ENCODE measurements at places on chromosomes 7 and 10. TPM values are rescaled to one million over a fixed set of nuclear protein-coding genes. Genes with fewer than 3 reads are reported as not detected.

- H3K36me3 ChIP-seq: no peaks in the 10 kb centered on the region
- H3K4me1 ChIP-seq: peaks cover 36% of the 10 kb centered on the region
- peaks cover 12% of the 10 kb centered on the region for H3K27me3 ChIP-seq
- peak overlapping the region; percentile 61 for H3K27ac ChIP-seq
- H3K4me3 ChIP-seq: peak overlapping the region; percentile 95
Measured at GRCh38 chr7:131111081-131111576, 216.5 kb upstream of the MKLN1 start.

DNA sequence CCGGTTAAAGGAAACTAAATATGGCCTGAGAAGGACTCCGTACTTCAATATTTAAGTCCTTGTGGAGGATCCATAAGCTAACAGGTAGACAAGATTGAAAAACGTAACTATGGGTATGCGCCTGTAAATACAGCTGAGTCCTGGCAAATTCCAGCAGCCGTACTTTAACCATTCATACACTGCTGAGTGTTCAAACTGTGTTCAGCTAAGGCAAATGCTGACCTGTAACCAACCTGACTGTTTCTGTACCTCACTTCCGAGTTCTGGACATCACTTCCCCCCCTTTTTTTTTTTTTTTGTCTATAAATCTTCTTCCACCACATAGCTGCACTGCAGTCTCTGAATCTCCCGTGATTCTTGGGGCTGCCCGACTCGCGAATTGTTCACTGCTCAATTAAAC lies 69.1 kb downstream of the SRPK2 start:
- H3K4me3 ChIP-seq: no peak overlapping the region
- H3K36me3 ChIP-seq: no peaks in the 10 kb centered on the region
- H3K4me1 ChIP-seq: peaks cover 15% of the 10 kb centered on the region
- H3K27me3 ChIP-seq: no peaks in the 10 kb centered on the region
- no peak for DNase-seq

LIPM gene
- not detected for total RNA-seq

GRCh38 chr10:121975295-121976086 lies 474 bp upstream of the NSMCE4A start:
- H3K4me3 ChIP-seq: peak overlapping the region; percentile 56
- 0 out of 2 replicates have a peak overlapping the region, but pooled peaks have one; percentile 32 for H3K27ac ChIP-seq
- no peak for DNase-seq
- peaks cover 9% of the 10 kb centered on the region for H3K4me1 ChIP-seq
- peaks cover 39% of the 10 kb centered on the region for H3K36me3 ChIP-seq
- peaks cover 2% of the 10 kb centered on the region for H3K27me3 ChIP-seq

GRCh38 chr7:8152489-8153192 lies 109.3 kb downstream of the ICA1 start:
- no peak for DNase-seq
- H3K36me3 ChIP-seq: peaks cover 19% of the 10 kb centered on the region
- no peak overlapping the region for H3K27ac ChIP-seq
- no peaks in the 10 kb centered on the region for H3K27me3 ChIP-seq

GRCh38 chr10:90197766-90198165 lies 496.4 kb downstream of the KIF20B start:
- H3K27ac ChIP-seq: no peak overlapping the region
- no peaks in the 10 kb centered on the region for H3K27me3 ChIP-seq
- no peak for DNase-seq
- no peaks in the 10 kb centered on the region for H3K4me1 ChIP-seq
- no peak overlapping the region for H3K4me3 ChIP-seq
- no peaks in the 10 kb centered on the region for H3K36me3 ChIP-seq

DNA sequence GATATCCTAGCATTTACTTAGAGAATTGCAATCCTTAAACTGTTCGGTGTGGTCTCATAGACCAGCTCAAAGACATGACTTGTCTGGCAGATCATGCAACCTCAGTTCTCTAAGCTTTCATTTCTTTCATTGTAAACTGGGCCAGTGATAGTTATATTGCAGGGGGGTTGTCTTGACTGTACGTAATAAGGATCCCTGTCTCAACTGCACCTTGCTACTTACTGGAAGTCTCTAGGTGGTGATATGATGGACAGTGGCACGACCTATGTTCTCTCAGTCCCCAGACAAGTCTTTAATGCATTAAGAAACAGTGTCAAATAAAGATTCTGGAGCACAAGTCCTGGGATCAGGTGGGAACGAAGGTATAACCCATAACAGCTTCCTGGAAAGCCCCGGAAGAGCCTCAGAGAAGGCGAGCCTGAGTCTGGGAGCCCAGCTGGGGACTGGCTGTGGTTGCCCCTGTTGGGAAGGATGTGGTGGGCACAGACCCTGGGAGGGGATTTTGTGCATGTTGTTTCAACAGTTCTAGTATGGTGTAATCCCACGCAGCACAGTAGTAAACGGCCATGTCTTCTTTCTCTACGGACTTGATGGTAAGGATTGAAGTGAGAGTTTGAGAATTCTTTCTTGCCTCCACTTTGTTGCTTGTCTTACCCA lies 26.0 kb upstream of the TARP start:
- 0 out of 2 replicates have a peak, but pooled peaks cover 6% of the 10 kb centered on the region for H3K4me1 ChIP-seq
- DNase-seq: no peak
- H3K36me3 ChIP-seq: no peaks in the 10 kb centered on the region

DNA sequence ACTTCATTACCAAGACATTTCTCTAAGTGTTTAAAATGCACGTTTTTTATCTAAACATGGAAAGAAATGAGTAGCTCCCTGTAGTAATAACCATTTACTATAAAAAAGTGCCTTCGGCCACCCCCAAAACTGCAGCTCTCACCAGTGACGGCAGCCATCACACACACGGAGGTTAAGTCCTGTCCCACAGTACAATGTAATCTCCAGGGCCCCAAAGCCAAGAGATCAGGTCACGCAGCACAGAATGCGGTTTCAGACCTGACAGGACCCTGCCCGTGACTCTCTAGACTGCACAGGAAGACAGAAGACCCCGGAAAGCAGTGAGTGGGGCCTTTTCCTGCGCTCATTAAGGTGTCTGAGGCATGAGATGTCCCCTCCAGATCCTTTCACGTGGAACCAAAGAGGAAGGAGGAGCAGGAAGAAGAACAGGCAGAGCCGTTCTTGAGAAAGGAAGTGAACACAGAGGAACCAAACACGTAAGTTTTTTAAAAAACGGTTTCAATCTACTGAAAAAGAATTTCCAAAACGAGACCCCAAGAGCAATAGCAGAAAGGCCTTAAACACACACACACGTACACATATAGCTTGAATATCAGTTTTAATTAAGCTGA lies 125.7 kb downstream of the ZMYND11 start:
- H3K4me3 ChIP-seq: no peak overlapping the region
- H3K36me3 ChIP-seq: no peaks in the 10 kb centered on the region
- H3K27me3 ChIP-seq: no peaks in the 10 kb centered on the region

DNA sequence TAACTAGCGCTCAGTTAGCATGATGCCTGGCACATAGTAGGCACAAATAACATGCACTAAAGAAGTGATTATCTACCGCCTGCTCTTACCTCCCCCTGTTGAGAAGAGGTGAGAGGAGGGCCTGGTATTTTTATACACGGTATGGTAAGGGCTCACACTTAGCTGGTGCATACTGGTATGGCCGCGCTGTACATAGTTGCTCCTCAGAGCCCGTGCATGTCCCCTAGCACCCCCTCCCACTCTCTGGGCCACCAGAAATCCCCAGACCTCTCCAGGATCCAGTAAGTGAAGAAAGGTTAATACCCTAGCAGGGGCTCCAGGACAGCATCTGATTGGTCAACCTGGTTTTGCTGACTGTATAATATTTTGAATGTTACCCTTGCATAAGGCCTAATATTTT lies 121.4 kb downstream of the RAB11FIP2 start:
- no peak overlapping the region for H3K4me3 ChIP-seq
- no peaks in the 10 kb centered on the region for H3K27me3 ChIP-seq
- no peak for DNase-seq
- no peaks in the 10 kb centered on the region for H3K36me3 ChIP-seq
- H3K4me1 ChIP-seq: peaks cover 28% of the 10 kb centered on the region
- H3K27ac ChIP-seq: no peak overlapping the region

DNA sequence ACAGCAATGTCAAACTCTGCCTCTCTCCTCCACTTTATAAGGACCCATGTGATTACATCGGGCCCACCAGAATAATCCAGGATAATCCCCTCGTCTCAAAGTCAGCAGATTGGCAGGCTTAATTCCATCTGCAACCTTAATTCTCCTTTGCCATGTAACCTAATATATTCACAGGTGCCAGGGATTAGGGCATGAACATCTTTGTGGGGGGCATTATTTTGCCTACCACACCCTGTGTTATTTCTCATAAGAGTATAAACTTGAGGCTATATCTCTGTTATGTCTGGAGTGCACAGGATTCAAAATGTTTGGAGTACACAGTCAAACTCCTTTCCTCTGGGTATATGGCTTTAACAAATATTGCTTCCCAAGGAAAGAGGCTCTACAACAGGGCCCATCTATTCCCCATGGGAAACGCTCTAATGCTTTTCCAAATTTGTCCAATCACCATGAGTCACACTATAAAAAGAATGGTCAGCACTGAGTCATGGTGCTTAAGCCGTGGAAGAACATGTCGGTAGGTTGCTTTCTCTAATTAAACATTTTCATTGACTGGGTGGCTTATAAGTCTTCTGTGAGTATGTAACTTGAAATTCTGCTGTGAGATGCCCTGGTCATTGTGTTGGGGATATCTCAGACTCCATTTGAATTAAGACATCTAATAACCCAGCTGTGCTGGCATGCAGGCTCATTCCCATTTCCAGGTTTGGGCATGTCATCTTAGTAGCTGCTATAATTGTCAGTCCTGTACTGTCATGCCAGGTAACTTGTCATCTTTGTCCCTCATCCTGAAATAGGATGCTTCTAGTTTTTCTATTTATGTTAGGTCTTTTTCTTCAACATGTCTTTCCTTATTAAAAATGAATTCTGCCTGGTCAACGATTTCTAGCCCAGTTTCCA lies 11.5 kb upstream of the AKR1B10 start:
- H3K4me1 ChIP-seq: peaks cover 5% of the 10 kb centered on the region
- H3K27ac ChIP-seq: no peak overlapping the region
- H3K27me3 ChIP-seq: peaks cover 6% of the 10 kb centered on the region
- no peaks in the 10 kb centered on the region for H3K36me3 ChIP-seq
- H3K4me3 ChIP-seq: no peak overlapping the region

GRCh38 chr10:121288864-121289661 lies 309.2 kb downstream of the FGFR2 start:
- DNase-seq: no peak
- H3K27me3 ChIP-seq: peaks cover 10% of the 10 kb centered on the region
- peak overlapping the region; percentile 96 for H3K27ac ChIP-seq
- peaks cover 73% of the 10 kb centered on the region for H3K4me1 ChIP-seq
- peak overlapping the region; percentile 35 for H3K4me3 ChIP-seq
- H3K36me3 ChIP-seq: no peaks in the 10 kb centered on the region

IKZF1 gene
- 1.9 TPM for total RNA-seq

PTPRN2 gene
- total RNA-seq: 4.7 TPM

DNA sequence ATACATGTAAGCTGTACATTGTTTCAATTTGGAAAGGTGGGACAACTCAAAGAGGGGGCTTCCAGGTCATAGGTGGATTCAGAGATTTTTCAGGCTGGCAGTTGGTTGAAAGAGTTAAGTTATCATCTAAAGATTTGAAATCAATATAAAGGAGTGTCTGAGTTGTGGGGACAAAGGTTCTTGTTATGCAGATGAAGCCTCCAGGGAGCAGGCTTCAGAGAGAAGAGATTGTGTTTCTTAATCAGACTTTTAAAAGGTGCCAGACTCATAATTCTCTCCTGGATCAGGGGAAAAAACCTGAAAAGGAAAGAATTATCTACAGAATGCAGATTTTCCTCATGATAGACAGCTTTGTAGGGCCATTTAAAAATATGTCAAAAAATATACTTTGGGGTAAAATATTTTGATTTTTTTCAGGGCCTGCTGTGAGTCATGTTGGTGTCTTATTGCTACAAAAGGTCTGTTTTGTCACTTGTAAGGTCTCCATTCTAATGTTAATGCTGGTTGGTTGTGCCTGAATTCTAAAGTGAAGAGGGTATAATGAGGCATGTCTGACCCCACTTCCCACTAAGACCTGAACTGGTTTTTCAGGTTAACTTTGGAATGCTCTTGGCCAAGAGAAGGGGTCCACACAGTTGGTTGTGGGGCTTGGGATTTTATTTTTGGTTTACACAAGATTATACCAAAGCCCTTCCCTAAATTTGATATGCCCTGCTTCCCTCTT lies 52.7 kb upstream of the PRSS1 start:
- peaks cover 71% of the 10 kb centered on the region for H3K4me1 ChIP-seq
- H3K27ac ChIP-seq: peak overlapping the region; percentile 97
- H3K4me3 ChIP-seq: peak overlapping the region; percentile 24

- peak overlapping the region; percentile 70 for H3K27ac ChIP-seq
- no peaks in the 10 kb centered on the region for H3K27me3 ChIP-seq
- peaks cover 36% of the 10 kb centered on the region for H3K4me1 ChIP-seq
Measured at GRCh38 chr7:100886936-100887515, 2.5 kb downstream of the UFSP1 start.

- H3K4me3 ChIP-seq: no peak overlapping the region
- H3K27ac ChIP-seq: no peak overlapping the region
- H3K27me3 ChIP-seq: peaks cover 3% of the 10 kb centered on the region
Measured at GRCh38 chr10:123561141-123561440, 105.1 kb upstream of the GPR26 start.
